ENCODE measurements at places on chromosomes 4 and X. TPM values are rescaled to one million over a fixed set of nuclear protein-coding genes. Genes with fewer than 3 reads are reported as not detected.

The PAGE5 gene
- 0.66 TPM for polyA plus RNA-seq

DNA sequence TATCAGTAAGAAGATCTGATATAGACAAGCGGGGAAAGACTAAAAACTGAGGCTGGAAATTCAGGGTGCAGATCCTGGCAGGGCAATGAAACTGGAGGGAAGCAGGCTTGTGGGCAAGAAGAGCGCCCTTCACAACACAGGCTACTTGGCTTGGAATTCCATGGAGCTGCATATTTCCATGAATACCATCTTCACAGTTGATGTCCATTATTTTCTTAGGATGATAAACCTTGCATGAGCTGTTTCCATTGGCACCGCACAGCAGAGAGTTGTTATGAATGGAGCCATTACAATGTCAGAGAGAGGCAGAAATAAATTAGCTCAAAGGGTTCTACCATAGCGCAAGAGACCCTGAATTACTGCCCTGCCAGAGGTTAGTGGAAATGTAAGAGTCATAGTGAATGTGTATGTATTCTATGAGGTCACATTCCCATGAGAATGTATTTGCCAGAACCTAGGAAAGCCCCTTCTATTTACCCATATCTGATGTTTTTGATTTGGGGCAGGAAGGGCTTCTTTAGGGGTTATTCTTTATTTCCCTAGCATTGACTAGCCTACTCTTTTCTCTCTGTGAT, 215.6 kb downstream of the PALLD start:
- DNase-seq: no peak

The MORC4 gene
- 7.2 TPM for polyA plus RNA-seq

- DNase-seq: no peak
Measured at GRCh38 chr4:10091531-10092181, 24.9 kb downstream of the WDR1 start.

DNA sequence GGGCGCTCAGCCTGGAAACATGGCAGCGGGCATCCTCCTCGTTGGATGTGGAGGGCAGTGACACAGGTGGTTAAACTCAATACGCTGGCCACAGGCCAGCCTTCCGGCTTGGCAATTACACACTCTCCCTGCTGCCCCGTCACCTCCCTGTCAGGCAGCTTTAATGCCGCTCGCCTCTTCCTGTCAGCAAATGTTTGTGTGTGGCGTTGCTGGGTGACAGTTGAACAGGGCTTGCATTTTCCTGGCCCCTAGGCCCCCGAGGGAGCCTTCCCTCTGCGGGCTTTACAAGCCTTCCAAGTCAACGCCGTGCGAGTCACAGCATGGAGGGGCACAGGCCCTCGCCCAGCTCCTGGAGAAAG, 620.0 kb downstream of the BCOR start:
- no peak for DNase-seq
